ENCODE measurements at places on chromosomes 7 and 10. TPM values are rescaled to one million over a fixed set of nuclear protein-coding genes. Genes with fewer than 3 reads are reported as not detected.

Gene OR2A1
- total RNA-seq: not detected

DNA sequence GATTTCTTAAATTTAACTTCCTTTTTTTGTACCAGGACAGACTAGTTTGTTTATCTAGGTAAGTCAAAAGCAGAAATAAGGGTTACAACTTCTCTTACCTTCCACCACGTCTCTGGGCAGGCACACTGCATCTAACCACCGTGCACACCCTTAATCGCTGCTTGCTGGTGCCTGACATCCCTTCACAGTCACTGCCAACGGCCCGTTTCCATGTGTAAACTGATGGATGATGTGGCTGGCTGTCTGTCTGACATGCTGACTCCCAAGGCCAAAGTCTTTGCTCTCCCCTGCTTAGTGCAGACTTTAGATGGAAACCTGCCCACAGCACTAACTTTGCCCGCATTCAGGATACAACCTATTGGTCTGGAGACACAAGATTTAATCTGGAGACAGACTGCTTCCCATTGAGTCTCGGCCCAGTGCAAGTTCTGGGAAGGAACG lies 1.1 kb downstream of the TMEM273 start:
- H3K36me3 ChIP-seq: no peaks in the 10 kb centered on the region
- H3K27ac ChIP-seq: no peak overlapping the region
- H3K4me1 ChIP-seq: no peaks in the 10 kb centered on the region
- H3K27me3 ChIP-seq: no peaks in the 10 kb centered on the region
- H3K4me3 ChIP-seq: no peak overlapping the region

- H3K27ac ChIP-seq: no peak overlapping the region
- H3K4me3 ChIP-seq: no peak overlapping the region
- H3K4me1 ChIP-seq: no peaks in the 10 kb centered on the region
- no peaks in the 10 kb centered on the region for H3K36me3 ChIP-seq
- no peak for DNase-seq
Measured at GRCh38 chr7:416761-417624, 102.7 kb downstream of the PDGFA start.

GRCh38 chr7:518630-519483 lies 789 bp downstream of the PDGFA start:
- no peaks in the 10 kb centered on the region for H3K36me3 ChIP-seq
- no peaks in the 10 kb centered on the region for H3K27me3 ChIP-seq
- H3K4me3 ChIP-seq: peak overlapping the region; percentile 80
- H3K4me1 ChIP-seq: peaks cover 57% of the 10 kb centered on the region
- DNase-seq: peak; percentile 91

DNA sequence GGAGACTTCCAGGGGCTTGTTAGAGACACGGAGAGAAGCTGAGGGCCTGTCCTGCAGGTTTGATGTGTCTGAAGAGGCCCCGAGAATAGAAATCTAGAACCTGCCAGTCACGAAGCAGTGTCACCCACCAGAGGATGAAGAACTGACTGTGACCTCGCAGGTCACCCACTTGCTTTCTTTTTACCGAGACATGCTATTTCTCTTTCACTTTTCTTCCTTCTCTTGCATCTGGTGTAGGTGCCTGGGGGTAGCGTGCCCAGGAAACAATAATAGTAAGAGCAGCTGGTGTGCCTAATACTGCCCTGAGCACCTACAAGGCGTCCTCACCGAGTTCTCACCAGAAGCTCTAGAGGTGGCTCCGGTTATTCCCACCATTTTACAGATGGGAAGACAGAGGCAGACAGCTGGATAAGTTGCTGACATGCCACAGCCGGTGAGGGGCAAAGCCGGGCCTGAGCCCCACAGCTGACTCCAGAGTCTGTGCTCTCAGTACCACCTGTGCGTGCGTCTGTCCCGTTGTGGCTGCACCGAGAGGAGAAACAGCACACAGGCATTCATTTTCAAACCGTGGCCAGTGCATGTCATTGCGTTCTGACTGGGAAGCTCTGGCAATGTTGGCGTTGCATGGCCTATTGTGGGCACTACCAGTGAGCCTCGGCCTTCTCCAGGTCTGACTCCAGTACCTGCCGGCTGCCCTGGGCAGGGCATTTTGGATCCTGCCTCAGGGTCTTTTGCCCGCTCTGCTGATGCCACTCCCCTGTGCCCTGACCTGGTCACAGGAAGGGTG lies 7.8 kb downstream of the CHST3 start:
- H3K4me1 ChIP-seq: peaks cover 73% of the 10 kb centered on the region
- H3K36me3 ChIP-seq: no peaks in the 10 kb centered on the region
- DNase-seq: no peak
- H3K27ac ChIP-seq: no peak overlapping the region

DNA sequence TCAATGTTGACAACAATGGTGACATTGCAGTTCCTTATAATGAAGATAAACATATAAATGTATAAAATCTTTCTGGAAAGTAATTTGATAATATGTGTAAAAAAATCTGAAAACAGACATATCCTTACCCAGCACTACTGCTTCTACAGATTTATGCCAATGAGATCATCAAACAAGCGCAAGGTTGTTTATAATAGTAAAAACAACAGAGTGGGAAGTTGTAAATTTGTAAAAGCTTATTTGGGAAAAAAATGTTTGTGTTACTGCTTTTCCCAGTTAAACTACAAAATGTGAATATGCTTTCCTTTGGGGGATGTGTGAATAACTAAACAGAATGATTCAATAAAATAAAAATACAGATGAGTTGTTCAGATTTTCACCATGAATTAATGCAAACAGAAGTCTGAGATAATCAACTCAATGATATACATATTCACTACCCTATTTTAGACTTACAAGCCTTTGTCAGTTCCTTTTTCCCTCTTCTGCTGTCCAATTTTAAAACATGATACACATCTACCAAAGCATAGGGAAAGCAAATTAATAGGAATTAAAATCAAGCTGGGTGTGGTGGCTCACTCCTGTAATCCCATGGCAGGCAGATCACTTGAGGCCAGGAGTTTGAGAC lies 82.1 kb downstream of the USP6NL start:
- no peak overlapping the region for H3K27ac ChIP-seq
- DNase-seq: no peak
- H3K36me3 ChIP-seq: no peaks in the 10 kb centered on the region
- no peaks in the 10 kb centered on the region for H3K27me3 ChIP-seq

- H3K27me3 ChIP-seq: no peaks in the 10 kb centered on the region
- no peak for DNase-seq
- no peaks in the 10 kb centered on the region for H3K36me3 ChIP-seq
- H3K4me1 ChIP-seq: no peaks in the 10 kb centered on the region
- no peak overlapping the region for H3K4me3 ChIP-seq
Measured at GRCh38 chr7:121012170-121012874, 23.8 kb downstream of the CPED1 start.

DNA sequence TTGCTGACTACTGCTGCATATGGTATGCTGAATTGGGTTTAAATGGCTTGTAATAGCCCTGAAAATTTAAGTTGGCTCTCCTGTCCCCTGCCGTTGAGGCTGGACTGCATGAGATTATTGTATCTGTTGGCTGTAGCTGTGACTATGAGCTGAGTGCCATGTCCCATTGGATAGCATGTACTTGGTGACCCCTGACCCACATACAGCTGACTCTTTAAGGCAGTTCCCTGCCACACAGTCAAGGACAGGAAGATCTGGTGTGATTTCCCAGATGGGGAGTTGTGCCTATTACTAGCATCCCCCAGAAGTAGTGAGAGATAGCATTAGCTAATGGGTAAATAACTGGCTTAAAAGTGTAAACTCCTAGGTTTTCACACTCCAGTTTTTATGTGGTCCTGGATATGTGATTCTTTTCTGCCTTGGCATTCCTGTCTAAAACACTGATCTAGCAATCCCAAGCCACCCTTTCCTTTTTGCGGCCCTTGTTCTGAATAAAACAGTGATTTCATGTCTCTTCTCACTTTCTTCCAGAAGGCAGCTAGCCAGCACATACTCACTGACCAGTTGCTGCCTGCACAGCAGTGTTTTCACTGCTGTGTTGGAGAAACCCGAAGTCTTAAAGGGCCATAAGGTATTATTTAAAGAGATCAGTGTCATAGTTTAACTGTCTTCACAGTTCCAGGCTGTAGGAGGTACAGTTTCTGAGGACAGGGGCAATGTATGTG lies 35.9 kb downstream of the LRRC4 start:
- H3K36me3 ChIP-seq: no peaks in the 10 kb centered on the region
- H3K27me3 ChIP-seq: no peaks in the 10 kb centered on the region
- DNase-seq: no peak
- no peak overlapping the region for H3K27ac ChIP-seq
- H3K4me1 ChIP-seq: peaks cover 5% of the 10 kb centered on the region
- no peak overlapping the region for H3K4me3 ChIP-seq

DNA sequence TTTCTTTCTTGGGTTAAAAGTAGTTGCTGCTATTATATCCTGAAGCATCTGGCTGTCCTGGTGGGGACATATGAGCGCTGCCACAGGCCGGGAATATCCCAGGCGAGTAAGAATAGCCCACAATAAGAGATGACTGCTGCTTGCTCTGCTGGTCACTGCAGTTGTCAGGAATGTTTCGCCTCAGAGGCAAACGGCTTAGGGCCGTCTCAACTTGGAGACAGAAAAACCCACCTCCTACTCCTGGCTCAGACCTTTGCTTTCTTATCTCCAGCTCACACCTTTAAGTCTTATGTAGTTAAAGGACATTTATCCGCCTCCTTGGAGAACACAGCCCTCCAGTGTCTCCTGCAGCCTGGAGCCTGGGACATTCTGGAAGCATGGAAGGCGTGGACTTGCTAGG lies at the start of gene GJD4:
TSS of gene GJD4 (plus strand) at position 151 of the 400 bp plus-strand sequence. CDS start at position 378, 227 bp downstream.
- H3K27ac ChIP-seq: no peak within 1 kb of the TSS
- no peaks in the 10 kb centered on the region for H3K27me3 ChIP-seq
- H3K4me1 ChIP-seq: peaks cover 10% of the 10 kb centered on the region
- H3K4me3 ChIP-seq: no peak within 1 kb of the TSS
- DNase-seq: no peak

Gene HOXA5
- total RNA-seq: 0.99 TPM

Gene ANXA8L1
- not detected for total RNA-seq

GRCh38 chr10:71970869-71971268 lies 6.7 kb downstream of the CHST3 start:
- H3K4me3 ChIP-seq: no peak overlapping the region
- no peaks in the 10 kb centered on the region for H3K27me3 ChIP-seq
- DNase-seq: no peak
- peaks cover 71% of the 10 kb centered on the region for H3K4me1 ChIP-seq

DNA sequence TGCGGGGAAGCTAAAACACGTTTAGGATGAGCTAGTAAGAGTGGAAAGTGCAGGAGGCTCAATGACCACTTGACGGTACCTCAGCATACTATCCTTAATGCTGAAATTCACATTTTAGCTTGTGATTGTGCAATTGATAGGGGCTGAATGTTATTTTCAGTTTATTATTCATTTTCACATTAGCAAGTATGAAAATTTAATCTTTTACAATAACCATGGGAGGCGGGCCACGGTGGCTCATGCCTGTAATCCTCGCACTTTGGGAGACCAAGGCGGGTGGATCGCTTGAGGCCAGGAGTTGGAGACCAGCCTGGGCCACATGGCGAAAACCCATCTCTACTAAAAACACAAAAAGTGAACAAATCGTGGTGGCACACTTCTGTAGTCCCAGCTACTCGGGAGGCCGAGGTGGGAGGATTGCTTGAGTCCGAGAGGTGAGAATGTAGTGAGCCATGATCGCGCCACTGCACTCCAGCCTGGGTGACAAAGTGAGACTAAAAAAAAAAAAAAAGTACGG lies 22.0 kb upstream of the ANLN start:
- DNase-seq: no peak
- no peaks in the 10 kb centered on the region for H3K27me3 ChIP-seq
- no peaks in the 10 kb centered on the region for H3K36me3 ChIP-seq
- peak overlapping the region; percentile 67 for H3K4me3 ChIP-seq

DNA sequence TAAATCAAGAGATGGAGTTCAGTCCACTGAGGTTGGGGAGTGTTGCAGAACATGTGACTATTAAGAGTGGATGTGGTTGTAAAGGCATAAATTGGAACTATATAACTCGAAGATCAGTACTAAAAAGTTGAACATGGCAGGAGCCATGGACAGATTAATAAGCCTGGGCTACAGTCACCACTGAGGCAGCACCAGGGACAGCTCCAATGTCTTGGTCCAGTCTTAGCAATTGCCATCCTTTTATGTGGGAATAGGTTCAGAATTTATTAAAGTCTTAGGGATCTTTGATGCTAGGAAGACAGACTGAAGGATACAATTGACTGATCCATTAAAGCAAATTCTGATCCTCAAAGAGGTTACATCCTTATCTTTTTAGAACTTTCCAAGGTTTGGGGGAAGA lies 156.6 kb downstream of the ADRA2A start:
- no peaks in the 10 kb centered on the region for H3K27me3 ChIP-seq
- H3K36me3 ChIP-seq: no peaks in the 10 kb centered on the region
- H3K27ac ChIP-seq: no peak overlapping the region
- no peaks in the 10 kb centered on the region for H3K4me1 ChIP-seq

DNA sequence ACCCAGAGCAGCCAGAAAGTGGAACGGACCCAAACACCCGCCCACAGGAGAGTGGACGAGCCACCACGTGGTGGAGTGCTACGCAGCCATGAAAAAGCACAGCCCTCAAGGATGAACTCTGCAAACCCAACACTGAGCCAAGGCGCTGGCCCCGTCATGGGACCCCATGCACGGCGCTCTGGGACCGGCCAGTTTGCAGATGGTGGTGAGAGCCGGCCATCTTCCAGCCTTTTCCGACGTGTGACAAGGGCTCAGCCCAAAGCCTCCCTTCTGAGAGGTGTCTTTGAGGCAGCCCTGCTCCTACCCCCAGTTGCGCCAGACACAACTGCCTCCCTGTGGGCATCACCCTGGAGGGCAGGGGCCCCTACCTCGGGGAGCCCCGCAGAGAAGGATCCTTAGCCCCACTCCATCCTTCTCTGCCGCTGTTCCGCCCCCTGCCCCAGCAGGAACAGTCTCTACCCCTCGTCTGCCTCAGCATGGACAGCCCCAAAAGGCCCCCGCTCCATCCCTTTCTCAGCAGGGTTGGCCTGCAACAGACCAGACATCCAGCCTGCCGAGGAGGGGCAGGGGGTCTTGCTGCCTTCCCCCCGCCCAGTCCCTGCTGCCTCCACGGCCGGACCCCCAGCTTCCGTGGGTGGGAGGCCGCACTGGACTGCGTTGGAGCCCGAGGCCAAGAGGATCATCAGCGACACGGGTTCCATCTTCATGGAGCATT lies 75.7 kb downstream of the MICALL2 start:
- H3K36me3 ChIP-seq: no peaks in the 10 kb centered on the region
- H3K27me3 ChIP-seq: no peaks in the 10 kb centered on the region
- H3K27ac ChIP-seq: no peak overlapping the region
- DNase-seq: no peak
- no peak overlapping the region for H3K4me3 ChIP-seq

Gene CDK1
- 0.66 TPM for total RNA-seq

DNA sequence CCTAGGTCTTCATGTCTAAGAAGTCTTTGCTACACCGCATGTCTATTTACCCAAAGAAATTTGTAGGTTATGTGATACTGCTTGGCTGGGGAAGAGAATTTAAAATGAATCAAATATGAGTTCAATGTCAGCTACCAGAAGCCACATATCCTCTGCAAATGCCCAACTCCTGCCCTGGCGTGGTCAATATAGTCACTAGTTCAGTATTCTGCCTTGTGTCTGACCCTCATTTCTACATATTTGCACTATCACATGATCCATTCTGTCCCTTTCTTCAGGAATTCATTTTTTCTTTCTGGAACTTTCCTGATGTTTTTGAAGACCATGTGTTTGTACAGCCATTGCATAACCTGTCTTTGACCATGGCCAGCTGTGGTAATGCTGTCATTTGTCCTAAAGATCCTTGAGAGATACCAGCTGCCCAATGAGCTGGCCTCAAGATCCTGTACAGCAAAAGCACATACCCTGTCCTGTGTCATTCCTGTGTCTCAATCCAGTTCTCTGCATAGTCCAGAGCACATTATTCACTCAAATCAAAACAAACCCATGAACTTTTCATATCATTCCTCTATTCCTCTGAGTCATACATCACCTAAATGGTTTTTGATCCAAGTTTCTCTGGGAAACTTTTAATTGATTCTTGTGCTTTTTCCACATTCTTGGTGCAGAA lies 524.5 kb downstream of the PARD3 start:
- peaks cover 10% of the 10 kb centered on the region for H3K4me1 ChIP-seq
- no peaks in the 10 kb centered on the region for H3K27me3 ChIP-seq
- DNase-seq: no peak
- no peaks in the 10 kb centered on the region for H3K36me3 ChIP-seq
- H3K27ac ChIP-seq: no peak overlapping the region
- no peak overlapping the region for H3K4me3 ChIP-seq
